ENCODE measurements at places on chromosomes 6 and 20.

DNA sequence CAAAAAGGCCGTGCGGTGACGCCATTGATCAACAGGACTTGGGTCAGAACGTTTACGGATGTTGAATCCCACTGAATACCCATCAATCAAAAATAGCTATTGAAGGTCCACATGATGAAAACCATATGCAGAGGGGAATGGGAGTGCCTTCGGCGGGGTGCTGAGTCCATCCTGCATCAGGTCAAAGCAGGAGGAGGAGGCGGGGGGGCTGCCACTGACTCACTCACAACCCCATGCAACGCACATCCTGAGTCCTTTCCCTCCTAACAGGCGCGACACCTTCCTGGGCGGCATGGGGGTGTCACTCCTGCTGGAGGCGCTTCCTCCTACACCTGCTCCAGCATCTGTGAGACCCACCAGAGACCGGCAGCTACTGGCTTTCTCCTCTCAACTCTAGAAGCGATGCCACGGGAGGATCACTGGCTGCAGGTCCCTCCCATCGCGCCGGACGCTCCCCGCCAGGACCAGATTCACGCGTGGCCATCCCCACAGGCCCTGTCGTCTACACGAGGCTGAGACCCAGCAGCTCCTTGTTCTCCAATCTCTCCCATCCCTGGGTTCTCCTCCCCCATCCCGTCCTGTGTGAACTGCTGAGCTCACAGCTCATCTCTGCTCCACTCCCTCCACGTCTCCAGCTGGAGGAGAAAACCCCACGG, 170.6 kb upstream of the THBS2 start:
- no peak for DNase-seq

DNA sequence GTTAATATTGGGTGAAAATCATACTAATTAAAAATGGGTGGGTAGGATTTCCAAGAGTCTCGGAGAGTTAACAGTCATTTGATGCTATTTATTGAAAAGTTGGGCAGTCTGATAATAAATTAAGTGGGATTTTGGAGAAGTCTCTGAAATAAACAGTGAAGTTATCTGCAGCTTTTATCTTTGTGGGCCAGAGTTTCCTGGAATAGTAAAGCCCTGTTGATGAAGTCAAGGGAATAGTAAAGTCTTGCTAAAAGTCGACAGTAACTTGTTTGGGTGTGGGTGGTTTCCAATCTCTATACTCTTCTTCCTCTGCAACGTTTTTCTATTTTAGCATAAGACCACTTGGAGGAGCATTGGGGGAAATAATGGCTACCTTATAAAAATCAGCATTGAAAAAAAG, 493.6 kb downstream of the EPM2A start:
- no peak for DNase-seq

GRCh38 chr6:92545861-92546260, 873.5 kb downstream of the EPHA7 start:
- no peak for DNase-seq

GRCh38 chr6:79117752-79118151, 39.7 kb upstream of the PHIP start:
- peak; percentile 4 for DNase-seq

GRCh38 chr20:8367689-8368088, 235.6 kb downstream of the PLCB1 start:
- DNase-seq: no peak

DNA sequence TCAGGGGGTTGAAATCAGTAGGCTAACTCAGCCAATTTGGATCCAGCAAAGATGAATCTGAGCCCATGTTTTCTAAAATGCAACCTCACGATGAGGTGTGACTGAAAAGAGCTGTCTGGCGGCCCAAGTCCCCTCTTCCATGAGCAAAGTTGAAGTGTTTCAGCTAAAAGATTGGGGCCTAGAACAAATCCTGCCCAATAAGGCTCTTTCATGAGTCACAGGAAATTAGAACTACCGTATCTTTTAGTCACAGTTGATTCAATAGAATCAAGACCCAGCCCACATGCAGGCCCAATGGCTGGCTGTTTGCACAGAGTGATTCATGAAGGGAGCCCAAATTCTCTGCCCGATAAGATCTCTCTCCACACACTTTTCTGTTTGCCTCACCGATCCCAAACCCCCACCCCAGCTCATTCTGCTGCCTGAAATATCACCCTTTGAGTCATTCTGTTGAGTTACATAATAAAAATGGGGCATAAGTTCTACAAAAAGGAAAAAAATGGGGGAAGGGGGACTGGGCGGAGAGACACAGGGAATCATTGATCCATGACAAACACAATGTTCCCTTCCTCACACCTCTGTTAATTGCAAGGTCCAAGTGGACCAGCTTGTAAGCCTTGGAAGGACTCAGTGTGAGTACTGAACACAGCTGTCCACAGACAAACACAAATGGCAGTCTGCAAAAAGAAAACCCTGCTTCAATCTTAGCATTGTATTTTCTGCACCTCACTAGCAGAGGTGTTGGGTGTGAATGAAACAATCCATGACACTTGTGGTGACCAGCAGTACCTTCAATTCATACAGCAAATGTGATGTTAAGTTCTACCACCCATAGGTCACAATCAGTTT, 13.8 kb downstream of the FOXQ1 start:
- DNase-seq: peak; percentile 75

GRCh38 chr20:37574199-37574890, 46.7 kb upstream of the BLCAP start:
- no peak for DNase-seq

GRCh38 chr6:96990462-96990861, 65.9 kb downstream of the KLHL32 start:
- DNase-seq: no peak

DNA sequence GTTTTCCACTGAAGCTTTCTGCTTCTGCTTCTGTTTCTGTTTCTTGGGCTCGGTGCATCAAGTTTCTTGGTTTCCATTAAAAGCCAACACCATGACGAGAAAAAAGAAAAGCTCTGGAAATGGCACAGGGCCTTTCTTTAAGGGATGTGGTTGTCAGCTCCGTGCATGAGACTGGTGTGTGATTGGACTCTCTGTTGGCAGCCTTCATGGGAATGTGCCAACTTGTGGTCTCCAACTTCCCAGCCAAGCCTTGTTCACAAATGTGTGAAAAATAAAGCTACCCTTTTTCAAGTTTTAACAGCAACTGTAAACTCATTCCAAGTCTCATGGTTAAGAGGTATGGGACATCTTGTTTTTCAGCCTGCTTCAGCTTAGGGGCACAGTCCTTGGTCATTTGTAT, 68.7 kb upstream of the CST7 start:
- DNase-seq: no peak

- DNase-seq: peak; percentile 98
These were observed at the start of gene ZNFX1 for GRCh38 chr20:49278036-49278817. TSS of gene ZNFX1 (minus strand) at chr20:49278057. CDS start at chr20:49275839, 2,218 bp downstream.

- DNase-seq: no peak
These were observed 10.8 kb downstream of the DYNLRB1 start for GRCh38 chr20:34527016-34527415.

- peak; percentile 51 for DNase-seq
These were observed 13.3 kb downstream of the NFATC2 start for GRCh38 chr20:51529081-51529681.

DNA sequence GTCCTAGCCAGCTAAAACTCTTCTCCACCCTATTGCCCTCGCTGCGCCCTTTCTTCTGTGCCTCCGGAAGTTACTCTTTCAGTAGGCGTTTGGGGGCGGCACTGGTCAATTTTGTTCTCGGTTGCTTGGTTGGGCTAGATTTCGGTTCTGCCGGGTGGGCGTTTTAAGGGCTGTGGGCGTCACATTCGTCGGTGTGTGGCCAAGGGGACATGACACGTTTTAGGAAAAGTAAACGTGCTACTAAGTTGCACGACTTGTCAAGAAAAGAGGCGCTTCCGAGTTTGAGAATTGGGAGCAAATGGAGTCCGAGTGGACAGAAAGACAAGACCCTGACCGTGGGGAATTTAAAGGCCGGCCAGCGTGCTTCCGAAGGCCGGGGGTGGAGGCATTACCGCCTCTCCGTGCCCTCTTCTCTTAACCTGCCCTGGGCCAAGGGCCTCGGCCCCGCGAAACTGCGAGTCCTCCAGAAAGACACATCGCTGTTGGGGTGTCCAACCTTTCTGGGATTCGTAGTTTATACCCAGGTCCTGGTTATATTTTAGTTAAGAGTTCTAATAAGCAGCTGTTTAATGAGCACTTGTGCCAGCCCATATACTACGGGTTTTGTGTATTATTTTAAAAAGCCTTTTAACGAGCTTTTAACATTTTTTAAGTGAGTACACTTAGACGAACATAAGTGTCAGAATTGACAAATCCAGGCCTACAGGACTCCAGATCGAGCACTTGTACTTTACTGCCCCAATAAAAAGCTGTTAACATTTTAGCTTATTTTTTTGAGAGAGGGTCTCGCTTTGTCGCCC, 664 bp upstream of the BAG6 start:
- DNase-seq: no peak

- no peak for DNase-seq
These were observed 121.1 kb upstream of the ENPP5 start for GRCh38 chr6:46291880-46292279.

DNA sequence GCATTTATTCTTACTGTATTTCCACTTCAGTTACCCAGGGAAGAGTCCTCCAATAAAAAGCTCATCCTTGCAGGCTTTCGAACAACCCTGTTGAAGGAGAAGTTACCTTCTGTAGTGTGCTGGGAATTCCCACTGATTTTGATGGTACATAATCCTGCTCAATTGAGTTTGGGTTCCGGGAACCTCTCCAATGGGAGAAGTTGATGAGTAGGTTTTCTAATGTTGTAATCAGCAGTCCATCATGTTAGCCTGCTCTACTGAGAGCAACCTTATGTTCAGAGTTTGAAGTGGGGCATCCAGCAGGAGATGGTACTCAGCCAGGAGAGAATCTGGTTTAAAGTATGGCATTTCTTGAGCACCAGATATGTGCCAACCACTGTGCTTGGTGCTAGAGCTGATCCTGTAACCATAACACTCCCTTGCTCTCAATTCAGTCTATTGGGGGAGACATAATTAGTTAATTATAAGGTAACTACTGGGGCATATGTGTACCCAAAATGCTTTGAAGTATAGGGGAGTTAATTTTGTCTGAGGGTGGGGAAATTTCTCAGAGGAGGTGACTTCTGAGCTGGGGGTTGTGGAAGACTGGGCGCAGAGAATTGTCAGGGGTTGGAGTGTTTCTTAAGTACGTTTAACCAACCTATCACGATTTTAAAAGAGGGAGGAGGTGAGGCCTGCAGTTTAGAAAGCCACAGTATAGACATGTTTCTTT, 2.1 kb downstream of the TOP1 start:
- DNase-seq: peak; percentile 65
